Activated CD4-positive, alpha-beta T cell treated with anti-CD3 and anti-CD28 coated beads, Interleukin-2, Interleukin-6, amounts not matched to agents 100 ng/mL and 50 ng/mL, durations not matched to agents 16 hours and 8 hours (primary cell): ENCODE measurements at places on chromosomes 1 and 21.

- DNase-seq: no peak
Observed at GRCh38 chr1:178521241-178521640, 8.3 kb downstream of the TEX35 start.

- DNase-seq: no peak
Observed at GRCh38 chr1:204286315-204286714, 72.5 kb upstream of the GOLT1A start.

GRCh38 chr1:9888886-9889285 is 21.2 kb downstream of the CTNNBIP1 start:
- no peak for DNase-seq

DNA sequence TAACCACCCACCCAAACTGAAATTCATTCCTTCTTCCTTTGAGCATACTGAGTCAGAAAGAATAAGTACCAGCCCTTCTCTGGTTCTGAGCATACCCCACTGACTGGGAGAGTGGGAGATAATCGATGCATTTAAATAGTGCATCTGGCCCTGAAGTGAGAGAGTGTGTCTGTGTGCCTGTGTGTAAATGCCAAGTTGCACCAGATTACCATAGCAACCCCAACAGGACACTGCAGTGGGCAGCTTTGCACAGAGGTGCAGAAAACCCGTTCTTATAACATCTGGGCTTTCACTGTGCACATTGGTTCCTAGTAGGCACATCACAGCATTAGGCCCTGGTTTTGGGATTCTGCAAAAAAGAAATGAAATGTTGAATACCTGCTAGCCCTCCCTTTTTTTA is 2.3 kb downstream of the ASTN1 start:
- DNase-seq: no peak

DNA sequence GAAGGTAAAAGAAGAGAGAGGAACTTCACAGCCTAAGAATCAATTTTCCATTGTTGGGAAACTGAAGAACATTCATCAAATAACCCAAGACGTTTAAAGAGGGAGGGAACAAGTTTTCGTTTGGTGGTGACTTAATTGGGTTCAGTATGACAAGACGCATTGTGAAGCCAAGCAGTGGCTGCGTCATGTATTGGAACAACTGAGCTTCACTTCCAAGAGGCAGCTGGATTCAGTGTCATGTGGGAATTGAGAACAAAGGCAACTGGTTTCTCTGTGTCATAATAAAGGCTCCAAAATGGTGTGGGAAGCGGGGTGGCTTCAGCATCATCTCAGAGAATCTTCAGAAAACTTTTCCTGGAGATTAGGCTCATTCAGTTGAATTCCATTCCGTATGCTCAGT is 29.8 kb upstream of the RC3H1 start:
- no peak for DNase-seq

DNA sequence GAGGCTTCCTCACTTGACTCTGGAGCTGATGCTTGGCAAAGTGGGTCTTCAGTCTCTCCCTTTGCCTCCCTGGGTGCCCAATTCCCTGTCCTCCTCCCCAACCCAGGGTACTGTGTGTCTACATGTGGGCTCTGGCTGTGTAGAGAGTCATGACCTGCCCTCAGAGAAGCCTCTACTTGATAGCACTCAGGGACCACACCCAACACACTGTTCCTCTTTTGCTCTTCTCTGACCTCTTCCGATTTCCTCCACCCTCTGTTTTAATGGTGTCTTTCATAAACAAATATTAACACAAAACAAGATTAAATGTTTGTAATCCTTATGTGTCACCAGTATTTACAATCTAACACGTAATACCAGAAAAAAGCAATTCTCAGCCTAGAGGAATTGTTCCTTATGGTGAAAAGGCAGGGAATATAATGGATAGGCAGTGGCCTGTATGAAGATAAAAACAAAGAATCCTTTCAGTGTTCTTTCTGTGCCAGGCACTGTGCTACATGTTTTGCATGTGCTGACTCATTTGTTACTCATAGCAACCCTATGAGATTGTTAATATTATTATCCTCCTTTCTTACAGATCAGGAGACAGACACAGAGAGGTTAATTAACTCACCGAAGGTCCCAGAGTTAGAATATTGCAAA is 58.2 kb downstream of the HSD3B1 start:
- no peak for DNase-seq
